ENCODE measurements at places on chromosomes 13 and 19. TPM values are rescaled to one million over a fixed set of nuclear protein-coding genes. Genes with fewer than 3 reads are reported as not detected.

GRCh38 chr19:482186-483041, 13.9 kb upstream of the MADCAM1 start:
- peak; percentile 15 for DNase-seq

- DNase-seq: no peak
These were observed 173.6 kb downstream of the NALCN start for GRCh38 chr13:101242720-101243119.

DNA sequence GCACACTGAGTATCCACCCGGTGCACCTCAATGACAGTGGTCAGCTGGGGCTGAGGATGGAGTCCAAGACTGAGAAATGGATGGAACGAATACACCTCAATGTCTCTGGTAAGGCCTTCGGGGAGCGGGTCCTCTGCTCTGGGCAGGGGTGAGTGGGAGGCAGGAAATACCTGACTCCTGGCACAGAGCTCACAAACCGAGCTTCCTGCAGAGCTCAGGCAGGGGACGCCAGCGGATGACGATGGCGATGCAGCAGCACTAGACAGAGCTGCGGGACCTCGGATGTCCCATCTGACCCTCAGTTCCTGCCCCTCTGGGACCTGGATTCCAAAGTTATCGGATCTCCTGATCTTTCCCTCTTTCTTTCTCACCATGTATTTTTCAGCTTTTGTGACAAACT, 3.8 kb downstream of the CD22 start:
- no peak for DNase-seq

DNA sequence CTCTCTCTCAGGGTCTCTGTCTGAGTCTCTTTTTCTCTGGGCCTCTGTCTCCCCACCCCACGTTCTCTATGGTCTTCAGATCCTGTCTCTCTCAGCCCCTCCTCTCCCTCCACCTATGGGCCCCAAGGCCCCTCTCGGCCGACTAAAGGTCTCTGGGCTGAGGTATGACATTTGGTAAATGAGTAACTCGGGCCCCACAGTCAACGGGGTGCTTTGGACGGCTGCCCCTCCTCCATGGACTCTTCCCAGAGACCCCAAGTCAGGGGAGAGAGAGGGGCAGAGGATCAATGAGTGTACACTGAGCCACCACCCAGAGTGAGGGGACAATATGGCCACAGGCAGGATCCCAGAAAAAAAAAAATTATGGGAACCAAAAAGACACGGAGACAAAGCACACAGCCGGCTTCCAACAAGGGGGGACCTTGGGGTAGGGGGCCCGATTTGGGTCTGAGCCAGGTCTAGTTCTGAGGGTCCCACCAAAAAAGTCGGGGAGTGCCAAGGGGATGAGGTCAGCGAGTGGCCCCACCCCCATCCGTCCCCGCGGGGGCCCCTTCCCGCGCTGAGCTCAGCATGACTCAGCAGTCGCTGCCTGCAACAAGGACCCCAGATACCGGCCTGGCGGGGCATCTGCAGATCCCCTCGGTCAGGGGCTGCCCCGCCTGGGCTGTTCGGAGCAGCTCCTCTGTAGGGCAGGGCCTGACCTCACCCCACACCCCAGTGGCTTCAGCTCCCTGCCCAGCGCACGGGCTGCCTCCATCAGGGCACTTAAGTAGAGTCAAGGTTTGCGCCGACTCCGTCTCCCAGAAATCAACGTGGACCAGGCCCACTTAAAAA, 1.5 kb upstream of the FTL start:
- peak; percentile 84 for DNase-seq

DNA sequence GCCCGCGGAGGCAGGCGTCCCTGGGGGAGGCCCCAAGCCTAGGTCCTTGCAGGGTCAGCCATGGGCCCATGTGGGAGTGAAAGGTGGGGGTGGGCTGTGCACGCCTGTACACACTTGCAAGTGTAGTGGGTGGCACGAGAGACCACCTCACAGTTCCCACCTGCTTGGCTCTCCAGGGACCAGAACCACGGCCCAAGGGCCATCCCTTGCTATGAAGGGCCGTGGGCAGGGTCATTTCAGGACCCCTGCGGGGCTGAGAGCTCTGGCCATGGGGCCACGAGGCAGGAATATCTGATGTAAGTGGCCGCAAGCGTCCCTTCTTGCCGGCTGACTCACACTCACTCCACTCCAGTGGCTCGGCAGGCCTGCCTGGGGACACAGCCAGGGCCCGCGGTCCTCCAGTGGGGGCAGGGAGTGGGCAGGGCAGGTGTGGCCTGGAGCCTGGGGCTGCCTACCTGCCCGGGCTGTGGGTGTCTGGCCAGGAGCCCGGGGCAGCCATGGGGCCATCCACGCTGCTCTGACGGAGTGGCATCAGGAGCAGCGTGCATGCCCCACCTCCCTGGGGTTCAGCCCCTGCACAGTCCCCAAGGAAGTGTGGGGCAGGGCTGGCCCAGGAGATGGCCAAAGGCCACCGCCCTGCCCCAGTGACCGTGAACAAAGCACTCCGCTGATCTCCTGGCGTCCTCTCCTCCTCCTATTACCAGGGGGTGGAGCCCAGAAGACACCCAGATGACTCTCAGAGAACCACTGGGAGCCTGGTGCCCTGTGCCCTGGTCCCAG, 8.6 kb upstream of the MKNK2 start:
- DNase-seq: peak; percentile 71

DNA sequence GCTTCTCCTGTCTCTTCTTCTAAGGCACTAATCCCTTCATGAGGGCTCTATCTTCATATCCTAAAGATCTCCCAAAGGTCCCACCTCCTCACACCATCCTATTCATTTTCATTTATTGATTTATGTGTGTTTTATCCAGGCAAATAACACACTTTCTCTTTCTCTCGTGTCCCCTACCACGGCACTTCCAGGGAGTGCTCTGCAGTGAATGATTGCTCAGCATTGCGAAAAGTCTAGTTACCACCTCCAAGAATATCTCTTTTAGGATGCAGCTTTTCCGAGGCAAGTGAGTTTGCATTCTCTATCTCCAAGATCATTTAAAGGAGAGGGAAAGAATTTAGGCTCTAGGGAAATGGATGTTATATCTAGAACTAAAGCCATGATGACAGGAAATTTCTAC, 101.7 kb downstream of the MIPEP start:
- DNase-seq: no peak

- DNase-seq: no peak
These were observed 62.8 kb upstream of the DIAPH3 start for GRCh38 chr13:60226507-60226906.

- no peak for DNase-seq
These were observed 11.1 kb downstream of the SLC44A2 start for GRCh38 chr19:10636304-10636972.

GRCh38 chr19:18239303-18239702, 13.1 kb upstream of the PDE4C start:
- no peak for DNase-seq

GRCh38 chr19:13460045-13460444, 46.2 kb downstream of the CACNA1A start:
- DNase-seq: no peak

DNA sequence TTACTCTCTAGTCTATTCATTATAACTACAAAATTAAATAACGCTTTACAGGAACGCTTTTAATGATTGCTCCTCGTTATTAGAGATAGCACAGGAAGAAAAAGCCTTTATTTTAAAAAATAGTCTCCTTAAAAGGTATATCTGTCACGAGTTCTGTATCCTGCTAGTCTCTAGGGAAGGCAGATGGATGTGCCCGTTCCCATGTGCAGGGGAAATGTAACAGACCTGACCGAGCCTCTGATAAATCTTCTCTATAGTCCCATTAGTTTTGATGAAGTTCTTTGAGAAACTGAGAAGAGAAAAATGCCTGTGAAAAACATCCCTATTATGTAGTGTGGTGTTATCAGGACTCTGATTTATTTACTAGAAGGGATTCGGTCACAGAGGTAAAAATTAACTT, 226.4 kb downstream of the PCDH9 start:
- no peak for DNase-seq

DNA sequence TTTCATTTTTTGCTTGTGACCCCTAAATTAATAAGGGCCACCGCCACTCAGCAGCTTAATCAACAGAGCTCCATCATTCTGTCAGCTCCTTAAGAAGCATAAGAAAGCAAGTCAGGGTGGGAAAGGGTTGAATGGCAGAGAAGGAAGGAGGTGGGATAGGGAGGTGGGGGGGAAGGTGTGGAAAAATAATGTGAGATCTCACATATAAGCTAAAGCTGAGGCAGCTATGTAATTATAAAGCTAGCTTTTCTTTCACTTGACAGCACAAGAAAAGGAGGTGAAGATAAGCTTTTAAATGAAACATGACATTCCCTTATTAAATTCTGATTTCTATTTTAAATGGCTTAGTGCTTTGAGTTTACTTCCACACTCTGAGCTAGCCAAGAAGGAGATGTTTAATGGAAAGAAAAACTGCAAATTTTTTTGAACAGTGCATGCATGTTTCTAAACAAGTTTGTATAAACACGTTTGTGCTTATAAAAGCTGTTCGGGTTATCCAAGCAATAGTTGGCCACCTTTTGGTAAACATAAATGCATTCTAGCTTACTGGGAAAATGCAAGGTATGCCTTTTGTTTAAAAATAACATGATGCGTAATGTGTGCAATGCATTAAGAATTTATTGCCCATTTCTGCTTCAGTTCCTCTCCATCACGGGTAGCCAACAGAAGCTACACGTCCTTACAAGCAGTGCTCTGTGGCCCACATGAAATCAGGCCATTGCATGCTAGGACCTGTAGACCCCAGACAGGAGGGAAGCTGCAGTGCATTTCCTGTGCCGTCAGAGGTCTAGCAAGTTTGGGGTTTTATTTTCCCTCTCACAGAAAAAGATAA, 96.2 kb downstream of the LHFPL6 start:
- no peak for DNase-seq

- DNase-seq: no peak
These were observed 3.9 kb downstream of the OSCAR start for GRCh38 chr19:54096617-54097106.

GRCh38 chr13:34967851-34968562, 25.9 kb downstream of the NBEA start:
- no peak for DNase-seq

- DNase-seq: no peak
These were observed 15.2 kb upstream of the TLE6 start for GRCh38 chr19:2962018-2962670.

GRCh38 chr13:19606152-19606551, 27.3 kb upstream of the MPHOSPH8 start:
- DNase-seq: no peak

- peak; percentile 66 for DNase-seq
These were observed 7.6 kb downstream of the CAPN12 start for GRCh38 chr19:38736413-38737280.

DNA sequence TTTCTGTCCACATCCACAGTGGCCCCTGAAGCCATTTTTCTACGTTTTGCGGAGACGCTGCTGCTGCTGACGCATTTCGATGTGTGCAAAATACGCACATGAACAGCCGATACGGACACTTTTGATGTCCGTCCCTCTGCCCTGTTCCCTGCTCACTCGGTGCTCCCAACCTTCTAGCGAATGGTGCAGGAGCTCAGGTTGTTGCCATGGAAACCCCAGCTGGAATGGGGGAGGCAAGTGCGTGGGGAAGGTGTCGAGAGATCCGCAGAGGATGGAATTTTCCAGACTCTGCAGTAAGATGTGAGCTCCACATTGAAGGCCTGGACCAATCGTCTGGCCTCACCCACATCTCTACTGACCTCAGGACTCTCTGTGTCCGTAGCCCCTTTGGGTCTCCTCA, 109.2 kb upstream of the USP29 start:
- DNase-seq: no peak

DNA sequence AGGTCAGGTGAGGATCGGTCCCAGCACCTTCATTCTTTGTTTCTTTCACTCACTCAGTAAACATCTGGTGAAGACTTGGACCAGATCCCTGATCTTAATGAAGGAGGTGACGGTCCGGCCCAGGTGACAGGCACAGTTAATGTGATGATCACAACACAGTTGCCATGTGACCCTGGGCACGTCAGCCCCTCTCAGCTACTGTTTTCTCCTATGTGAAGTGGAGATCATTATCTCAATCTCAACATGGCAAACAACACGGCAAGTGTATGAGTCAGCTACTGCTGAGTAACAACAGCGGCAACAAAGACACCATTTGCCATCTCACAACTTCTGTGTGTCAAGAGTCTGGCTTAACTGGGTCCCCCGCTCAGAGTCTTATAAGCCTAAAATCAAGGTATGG, 74.6 kb downstream of the GNG7 start:
- DNase-seq: no peak

- no peak for DNase-seq
These were observed 194.3 kb downstream of the DLEU7 start for GRCh38 chr13:50649211-50649610.

DNA sequence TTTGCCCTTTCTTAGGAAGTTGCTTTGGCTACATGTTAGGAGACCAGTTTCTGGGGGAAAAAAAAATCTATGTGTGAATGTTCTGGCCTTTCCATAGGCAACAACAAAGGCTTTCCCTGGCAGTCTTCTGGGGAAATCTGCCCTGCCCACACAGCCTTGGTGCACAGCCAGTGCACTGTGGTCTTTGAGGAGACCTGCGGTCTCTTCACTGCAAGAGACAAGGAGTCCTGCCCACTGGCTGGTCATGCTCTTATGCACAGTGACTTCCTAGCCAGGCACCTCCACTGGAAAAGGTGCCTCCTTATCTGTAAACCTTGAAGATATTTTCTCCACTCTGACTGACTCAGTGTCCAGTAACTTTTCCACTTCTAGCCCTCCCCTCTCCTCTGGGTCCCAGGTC, 155.1 kb downstream of the SUCLA2 start:
- no peak for DNase-seq

DNA sequence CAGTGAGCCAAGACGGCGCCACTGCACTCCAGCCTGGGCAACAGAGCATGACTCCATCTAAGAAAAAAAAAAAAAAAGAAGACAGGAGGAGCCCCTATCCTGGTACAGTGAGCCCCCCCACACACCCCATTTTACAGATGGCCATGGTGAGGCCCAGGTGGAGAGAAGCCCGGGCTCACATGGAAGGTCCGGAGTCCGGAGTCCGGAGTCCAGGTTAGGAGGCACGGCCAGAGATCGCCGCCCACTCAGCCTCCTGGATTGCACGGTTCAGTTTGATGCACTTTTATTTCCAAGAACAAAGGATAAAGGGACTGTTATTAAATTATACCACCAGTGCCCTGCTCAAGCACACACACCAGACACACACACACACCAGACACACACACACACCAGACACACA, 11.3 kb upstream of the BTBD2 start:
- no peak for DNase-seq

GRCh38 chr19:7346488-7346971, 2.2 kb upstream of the ARHGEF18 start:
- DNase-seq: no peak

Gene ONECUT3
- total RNA-seq: not detected

Gene APOC4
- total RNA-seq: not detected

Gene ZNF77
- 3.5 TPM for total RNA-seq

Gene KL
- total RNA-seq: 3.3 TPM

Gene ALOX5AP
- 12.8 TPM for total RNA-seq

Gene MYCBP2
- total RNA-seq: 99.5 TPM

Gene WDR83
- 8.0 TPM for total RNA-seq

Gene CCDC122
- total RNA-seq: 3.2 TPM

Gene TUBB4A
- 0.94 TPM for total RNA-seq

Gene SLITRK6
- total RNA-seq: 0.84 TPM

Gene COMP
- 9.8 TPM for total RNA-seq

Gene LSM14A
- 77.3 TPM for total RNA-seq

Gene KLK2
- not detected for total RNA-seq

Gene FFAR1
- total RNA-seq: not detected

Gene ZNF486
- 3.0 TPM for total RNA-seq

Gene WDR88
- not detected for total RNA-seq
